ENCODE measurements at places on chromosomes 6 and 20.

- no peak for DNase-seq
These were observed 570 bp downstream of the TULP4 start for GRCh38 chr6:158312672-158313397.

- no peak for DNase-seq
These were observed 45.5 kb upstream of the SNAP25 start for GRCh38 chr20:10172998-10173655.

DNA sequence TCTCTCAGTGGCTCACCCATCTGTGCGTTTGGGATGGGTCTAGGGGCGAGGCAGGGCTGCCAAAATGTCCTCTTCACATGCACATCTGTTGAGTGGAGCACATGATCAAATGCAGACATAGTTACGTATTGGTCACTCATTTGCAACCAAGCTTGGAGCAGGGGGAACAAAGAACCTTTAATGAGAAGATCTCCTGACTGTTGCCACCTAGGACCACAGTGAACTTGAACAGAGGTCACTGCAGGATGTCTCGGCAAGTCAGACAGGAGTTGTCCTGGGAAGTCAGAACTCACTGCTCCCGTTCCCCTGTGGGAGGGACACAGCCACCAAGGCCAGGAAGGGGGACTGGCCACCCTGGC lies 73.4 kb downstream of the SSR1 start:
- DNase-seq, result no peak

DNA sequence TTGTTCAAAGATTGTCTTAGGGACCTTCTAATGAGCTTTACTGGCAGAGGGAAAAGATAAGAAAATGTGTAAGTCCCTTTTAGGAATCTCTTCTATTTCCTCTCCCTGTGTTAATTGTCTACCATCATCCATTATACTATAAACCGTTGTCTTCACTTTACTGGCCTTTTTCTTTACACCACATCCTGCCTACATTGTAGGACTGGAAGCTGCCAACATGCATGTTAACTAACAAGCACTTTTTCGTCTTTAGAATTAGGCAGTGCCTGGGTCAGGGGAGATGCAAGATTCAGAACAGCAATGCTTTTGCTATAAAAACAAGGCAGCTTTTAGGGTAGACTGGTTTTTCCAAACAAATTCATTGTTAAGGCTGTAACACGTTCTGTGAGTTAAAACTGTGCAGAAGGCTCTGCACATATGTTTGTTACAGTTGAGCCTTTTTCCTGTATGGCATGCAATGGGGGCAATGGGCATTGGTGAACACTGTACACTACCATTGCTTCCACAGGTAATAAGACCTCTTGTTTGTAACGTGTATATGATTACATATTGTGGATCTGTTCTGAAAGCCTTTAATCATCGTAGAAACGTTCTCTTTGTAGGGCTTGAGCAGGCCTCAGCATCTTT lies 10.9 kb upstream of the PKIG start:
- no peak for DNase-seq

- DNase-seq, result no peak
These were observed 25.8 kb upstream of the PTPN1 start for GRCh38 chr20:50484271-50484976.

DNA sequence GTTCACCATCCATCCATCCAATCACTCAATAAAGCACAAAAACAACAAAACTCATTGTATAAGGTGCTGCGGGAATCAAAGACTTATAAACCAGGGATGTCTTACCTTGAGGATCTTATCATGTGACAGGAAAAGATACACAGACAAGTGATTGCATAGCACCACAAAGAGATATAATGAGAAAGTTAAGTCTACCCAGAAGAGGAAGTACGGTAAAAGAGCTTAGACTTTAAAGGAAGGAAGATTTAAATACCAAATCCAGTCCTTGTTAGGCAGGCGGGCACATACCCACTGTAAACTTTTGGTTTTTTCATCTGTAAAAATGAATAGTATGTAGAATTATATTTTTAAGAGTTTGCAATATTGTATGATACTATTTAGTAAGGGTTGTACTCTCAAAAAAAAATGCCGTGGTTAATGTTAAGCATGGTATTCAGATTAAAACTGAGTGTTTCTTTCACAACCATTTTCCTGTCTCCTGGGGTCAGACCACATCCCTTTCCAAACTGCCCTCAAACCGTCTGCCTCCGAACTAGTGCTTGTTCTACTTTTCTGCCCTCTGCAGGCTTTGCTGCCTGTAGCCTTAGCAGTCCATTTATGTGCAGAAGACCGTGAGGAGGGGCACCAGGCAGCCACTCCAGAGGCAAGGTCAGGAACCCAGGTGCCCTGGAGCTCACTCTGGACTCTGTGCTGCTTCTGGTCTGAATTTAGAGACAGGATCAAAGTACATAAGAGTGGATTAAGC lies 179.5 kb upstream of the SYNDIG1 start:
- DNase-seq, result no peak

- no peak for DNase-seq
These were observed 114.2 kb downstream of the COL12A1 start for GRCh38 chr6:75091467-75092190.

DNA sequence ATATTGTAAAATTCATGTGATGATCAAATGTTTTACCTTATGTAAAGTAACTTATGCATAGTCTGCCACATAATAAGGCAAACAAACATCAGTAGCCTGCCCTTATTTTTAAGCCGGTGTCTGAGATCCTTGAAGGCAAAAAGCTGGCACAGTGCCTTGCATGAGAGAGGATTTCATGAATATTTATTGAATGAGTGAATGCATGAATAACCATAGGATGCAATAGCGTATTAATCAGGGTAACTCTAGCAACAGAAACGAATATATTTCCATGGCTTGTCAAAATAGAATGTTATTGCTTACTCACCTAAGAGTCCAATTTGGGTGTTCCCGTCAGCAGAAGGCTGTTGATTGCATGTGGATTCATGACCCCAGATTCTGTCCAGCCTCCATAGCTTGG lies 34.9 kb downstream of the BTBD3 start:
- DNase-seq, result no peak

GRCh38 chr20:13356591-13356990 lies 135.5 kb downstream of the ISM1 start:
- DNase-seq, result no peak

DNA sequence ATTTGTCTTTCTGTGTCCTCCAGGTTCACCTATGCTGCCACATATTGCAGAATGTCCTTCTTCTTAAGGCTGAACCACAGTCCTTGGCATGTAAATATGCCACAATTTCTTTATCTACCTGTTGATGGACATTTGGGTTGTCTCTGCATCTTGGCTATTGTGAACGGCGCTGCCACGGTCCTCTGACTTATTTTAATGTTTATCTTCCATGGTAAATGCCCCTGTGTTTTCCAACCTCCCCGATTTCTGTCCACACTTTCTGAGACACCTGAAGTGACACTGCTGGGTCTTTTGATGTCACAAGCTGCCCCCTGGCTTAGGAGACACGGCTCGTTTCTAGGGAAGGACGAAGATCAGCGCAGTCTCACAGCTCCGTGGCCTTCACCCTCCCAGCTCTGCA lies 128.3 kb upstream of the PDE10A start:
- no peak for DNase-seq

DNA sequence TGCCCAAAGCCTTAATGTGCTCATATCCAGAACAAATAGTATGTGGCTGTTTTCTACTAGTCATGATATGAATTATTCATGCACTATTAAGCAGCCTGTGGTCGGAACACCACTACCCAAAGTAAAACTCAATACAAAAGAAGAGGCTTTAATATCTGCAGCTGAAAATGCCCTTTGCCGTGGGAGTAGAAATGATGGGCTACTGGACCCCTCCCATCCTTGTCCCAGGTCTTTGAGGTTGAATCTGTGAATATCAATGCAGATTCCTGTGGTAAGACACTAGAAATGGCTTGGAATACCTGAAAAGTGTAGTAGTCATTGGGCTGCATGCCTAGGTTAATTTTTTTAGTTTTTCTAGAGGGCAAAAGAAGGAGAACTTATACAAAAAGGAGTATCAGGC lies 303.7 kb downstream of the TBC1D7 start:
- no peak for DNase-seq

- DNase-seq, result no peak
These were observed 38.8 kb downstream of the WASF1 start for GRCh38 chr6:110140650-110141049.

DNA sequence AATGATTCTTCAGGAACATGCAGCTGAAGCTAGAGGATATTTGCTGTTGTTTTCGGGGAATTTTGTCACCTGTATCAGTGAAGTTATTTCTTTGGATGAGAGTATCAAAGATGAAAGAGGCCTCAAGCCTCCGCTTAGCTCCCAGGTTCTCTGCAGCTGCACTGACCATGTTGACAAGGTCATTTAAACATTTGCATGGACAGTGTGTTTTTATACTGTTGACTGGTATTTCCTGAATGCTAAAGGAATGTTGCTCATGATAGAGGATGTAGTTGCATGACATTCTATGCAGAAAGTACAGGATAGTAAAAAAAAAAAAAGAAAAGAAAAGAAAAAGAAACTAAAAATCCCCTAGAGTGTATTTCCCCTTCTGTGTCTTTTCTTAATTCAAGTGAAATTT lies 165.6 kb upstream of the LAMP5 start:
- DNase-seq, result no peak

GRCh38 chr6:109628158-109629000 lies 62.6 kb downstream of the AK9 start:
- DNase-seq, result no peak

GRCh38 chr6:144655376-144655775 lies 370.2 kb downstream of the UTRN start:
- no peak for DNase-seq

DNA sequence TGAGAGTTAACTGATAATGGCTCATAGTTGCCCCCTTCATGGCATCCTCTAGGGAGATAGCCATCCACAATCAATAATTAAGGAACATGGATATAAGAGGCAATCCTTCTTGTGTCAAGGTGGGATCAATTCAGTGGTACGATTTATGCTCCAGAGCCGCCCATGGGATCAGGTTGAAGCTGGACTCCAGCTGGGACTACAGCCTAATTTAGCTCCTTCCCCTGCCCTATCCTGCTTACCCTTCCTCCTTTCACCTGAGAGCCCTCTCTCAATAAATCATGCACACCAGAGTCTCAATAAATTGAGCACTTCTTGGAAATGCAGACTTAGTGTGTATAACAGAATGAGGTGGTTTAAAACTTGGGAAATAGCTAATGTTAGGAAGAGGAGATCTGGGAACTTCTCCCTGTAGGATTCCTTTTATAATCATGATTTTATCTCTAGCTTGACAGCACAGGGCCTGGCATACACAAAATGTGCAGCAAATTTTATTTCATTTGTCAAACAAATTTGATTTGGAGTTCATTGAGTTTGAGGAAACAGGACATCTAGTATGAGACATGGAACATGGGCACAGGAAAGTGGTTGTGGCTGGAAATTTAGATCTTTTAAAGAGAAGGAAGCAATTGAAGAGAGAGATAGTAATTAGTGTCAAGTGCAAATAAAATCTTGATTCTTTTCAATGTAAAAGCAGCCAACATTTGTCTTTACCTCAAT lies 28.6 kb upstream of the OGFRL1 start:
- no peak for DNase-seq

DNA sequence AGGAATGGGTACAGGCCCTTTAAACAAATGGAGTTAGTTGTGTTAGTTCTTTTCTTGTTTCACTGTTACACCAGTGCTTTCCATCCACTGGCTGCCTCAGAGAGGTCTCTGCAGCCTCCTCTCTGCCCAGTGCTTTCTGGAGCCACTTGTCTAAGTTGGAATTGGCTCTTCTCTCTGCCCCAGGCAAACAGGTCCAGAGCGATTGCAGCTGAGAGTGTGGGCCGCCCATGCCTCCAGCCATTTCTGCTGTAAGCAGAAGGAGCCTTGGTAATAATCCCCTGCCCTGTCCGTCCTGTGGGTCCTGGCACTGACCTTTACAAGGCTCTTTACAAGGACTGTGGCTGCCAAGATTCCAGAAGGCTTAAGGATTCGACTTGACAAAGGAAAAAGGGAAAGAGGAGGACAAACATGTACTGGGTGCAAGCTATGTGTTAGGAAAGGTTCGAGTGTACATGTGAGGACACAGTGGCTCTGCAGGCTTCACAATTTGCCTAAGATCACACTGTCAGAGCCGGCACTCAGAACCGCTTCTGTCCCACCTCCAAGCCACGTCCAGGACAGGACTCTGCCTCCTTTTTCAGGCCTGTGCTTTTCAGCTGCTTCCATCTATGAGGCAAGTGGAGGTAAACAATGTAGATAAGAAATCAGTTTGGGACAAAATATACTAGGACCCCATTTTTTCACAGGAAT lies 88.5 kb downstream of the POPDC3 start:
- no peak for DNase-seq

DNA sequence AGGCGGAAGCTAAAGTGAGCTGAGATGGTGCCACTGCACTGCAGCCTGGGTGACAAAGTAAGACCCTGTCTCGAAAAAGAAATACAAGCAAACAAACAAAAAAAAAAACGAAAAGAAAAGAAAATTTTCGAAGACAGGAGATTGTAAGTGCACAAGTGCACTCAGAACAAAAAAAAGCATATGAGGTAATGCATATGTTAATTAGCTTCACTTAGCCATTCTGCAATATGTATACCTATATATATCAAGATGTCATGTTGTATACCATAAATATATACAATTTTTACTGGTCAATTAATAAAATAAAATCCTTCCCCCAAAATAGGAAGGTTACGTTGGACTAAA lies 127.5 kb downstream of the RIN2 start:
- DNase-seq, result no peak

- no peak for DNase-seq
These were observed 46.9 kb upstream of the QKI start for GRCh38 chr6:163367497-163368183.

- DNase-seq, result no peak
These were observed 3.2 kb upstream of the TUBB1 start for GRCh38 chr20:59015812-59016711.

DNA sequence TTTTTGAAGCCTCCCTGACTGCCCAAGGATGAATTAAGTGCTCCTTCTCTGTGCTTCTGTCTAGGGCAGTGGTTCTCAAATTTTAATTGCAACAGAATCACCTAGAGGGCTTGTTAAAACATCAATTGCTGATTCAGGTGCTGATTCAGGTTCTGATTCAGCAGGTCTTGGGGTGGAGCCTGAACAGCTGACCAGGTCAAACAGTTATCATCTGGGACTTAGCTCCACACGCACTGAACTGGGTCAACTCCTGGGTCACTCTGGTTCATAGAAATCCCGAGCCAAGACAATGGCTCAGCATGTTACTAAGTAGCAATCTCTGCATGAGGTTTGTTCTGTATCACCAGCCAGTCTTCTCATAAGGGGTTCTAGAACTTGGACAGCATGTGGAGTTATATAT lies 192.3 kb downstream of the GJA1 start:
- no peak for DNase-seq

DNA sequence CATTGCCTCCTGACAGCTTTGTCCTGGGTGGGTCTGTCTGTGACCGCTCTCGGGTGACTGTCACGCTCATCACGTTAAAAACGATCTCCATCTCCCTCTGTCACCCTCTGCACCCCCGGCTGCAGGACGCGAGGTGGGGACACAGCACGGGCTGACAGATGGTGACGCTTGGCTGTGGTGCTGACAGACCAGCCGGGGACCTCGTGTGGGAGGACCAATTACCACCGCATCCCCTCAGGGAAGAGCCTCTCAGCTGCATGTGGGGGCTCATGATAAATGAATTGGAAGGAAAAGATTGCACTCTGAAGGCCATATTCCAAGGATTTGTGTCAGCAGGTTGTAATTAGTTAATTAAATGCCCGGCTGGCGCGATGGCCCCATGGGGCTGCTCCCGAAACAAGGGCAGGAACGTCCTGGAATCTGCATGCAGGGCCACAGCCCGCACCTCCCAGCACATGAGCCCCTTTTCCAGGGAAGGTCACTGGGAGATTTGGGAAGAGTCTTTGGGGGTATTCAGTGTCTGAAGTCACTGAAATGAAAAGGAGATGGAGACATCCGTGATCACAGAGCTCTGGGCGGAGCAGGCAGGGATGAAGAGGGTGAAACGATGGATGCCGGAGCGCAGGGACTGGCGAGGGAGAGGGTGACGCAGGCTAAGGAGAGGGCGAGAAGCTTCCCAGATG lies 87.1 kb downstream of the ERMARD start:
- no peak for DNase-seq

Data from ecto neural progenitor cell (in vitro differentiated cells).